ENCODE measurements at places on chromosomes 7 and 10.

- no peak for DNase-seq
These were observed 53.7 kb upstream of the CD36 start for GRCh38 chr7:80584778-80585177.

DNA sequence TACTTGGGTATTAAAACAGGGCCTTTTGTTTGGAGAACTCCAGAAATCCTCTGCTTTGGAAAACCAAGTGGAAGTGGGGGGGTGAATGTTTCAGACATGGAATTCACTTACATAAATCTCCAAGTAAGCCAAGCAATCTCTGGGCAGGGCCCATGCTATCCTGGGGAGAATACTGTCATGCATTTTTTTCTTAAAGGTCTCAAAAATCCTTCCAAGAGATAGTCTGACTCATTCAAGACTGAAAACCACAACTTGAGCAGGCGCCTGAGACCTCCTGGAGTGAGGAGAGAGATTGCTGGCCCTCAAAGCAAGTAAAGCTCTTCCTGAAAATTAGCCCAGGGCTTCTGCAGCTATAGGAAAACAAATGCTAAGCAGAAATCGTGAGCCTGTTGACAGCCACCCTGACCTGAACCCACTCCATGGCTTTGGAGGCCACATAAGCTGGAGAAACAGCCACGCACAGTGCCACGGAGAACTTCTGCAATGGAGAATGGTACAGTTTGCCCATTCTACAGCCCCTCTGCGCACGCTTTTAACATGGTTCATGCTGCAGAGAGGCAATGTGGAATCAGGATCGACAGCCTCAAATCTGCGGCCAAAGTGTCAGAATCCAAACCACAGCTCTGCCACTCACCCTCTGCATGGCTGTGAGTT, 203.1 kb upstream of the AUTS2 start:
- DNase-seq, result no peak

- no peak for DNase-seq
These were observed 239.8 kb upstream of the IGFBP3 start for GRCh38 chr7:46160861-46161260.

DNA sequence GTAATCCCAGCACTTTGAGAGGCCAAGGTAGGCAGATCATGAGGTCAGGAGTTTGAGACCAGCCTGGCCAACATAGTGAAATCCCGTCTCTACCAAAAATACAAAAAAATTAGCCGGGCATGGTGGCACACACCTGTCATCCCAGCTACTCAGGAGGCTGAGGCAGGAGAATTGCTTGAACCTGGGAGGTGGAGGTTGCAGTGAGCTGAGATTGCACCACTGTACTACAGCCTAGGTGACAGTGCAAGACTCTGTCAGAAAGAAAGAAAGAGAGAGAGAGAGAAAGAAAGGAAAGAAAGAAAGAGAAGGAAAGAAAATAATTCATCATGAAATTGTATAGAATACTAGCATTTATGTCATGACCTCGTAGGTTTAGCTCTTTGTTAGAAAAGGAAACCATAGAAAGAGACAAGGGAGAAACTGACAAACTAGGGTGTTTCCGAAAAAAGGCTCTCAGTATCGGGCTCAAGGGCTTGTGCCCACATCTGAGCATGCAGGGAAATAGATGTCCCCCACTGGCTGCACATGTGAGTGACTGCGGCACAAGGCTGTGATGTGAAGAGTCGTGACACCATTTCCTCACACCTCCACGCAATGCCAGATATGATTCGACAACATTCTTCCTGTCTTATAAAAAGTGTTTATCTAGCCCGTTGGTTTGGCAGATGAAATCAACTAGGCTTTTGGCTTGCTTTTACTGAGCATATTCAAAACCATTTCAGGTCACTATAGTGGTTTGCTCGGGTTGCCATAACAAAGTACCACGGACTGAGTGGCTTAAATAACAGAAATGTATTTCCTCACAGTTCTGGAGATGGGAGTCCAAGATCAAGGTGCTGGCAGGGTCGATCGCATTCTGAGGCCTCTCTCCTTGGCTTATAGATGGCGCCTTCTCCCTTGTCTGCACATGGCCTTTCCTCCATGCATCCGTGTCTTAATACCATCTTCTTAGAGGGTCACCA, 2.0 kb downstream of the SRGN start:
- no peak for DNase-seq

DNA sequence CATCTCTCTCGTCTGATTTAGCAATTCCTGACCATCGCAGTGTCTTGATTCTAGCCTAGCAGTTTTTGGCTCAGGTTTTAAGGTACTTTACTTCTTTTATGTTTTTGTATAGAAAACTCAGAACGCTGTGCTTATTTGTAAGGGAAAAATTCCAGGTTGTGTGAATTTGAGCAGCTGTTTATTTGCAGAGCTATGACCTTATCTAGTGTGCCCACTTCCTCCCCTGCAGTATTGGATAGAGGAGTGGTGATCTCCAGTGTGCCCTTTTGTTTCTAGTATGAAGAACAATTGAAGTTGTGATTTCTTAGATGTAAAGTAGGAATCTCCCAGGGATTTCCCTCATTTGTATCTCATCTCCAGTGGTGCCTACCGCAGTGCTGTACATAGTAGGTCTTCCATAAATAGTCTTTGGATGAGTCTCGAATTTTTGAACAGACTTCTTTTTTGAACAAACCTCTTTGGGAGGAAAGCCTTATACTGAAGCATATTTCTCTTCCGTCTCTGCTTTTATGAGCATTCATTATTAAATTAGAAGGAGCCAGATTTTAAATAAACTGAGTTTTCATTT, 40.0 kb downstream of the GARS1 start:
- no peak for DNase-seq

Data from D341Med (cell line).